Osteoblast (primary cell): ENCODE measurements at places on chromosomes 2 and 18. TPM values are rescaled to one million over a fixed set of nuclear protein-coding genes. Genes with fewer than 3 reads are reported as not detected.

DNA sequence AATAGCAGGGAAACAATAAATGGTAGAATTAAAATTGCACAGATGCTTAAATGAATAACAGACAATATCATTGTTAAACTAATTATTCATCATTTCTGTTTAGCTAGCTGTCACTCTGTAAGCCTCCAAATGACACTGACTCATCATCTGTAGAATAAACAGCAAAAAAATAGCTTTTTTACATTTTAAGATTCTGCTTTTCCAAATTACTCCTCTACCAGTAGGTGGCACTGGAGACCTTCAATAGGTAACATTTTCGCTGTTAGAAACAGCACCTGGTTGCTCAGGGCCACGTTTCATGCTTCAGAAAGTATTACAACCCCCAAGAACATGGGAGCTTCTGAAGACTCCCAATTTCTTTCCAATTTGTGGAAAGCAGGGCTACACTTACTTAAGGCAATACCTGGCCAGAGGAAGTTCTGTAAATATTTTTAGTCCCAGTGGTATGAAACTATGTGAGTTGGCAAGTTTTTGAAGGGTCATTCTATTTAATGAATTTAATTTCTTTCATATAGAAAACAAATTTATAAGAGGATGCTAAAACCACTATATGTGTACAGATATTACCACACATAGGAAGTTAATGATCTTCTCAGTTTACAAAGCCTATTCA lies 45.4 kb downstream of the TTN start:
- peaks cover 4% of the 10 kb centered on the region for H3K4me1 ChIP-seq
- no peak overlapping the region for H3K27ac ChIP-seq
- H3K36me3 ChIP-seq, result no peaks in the 10 kb centered on the region
- peaks cover 13% of the 10 kb centered on the region for H3K27me3 ChIP-seq

HRH4 gene
- under 0.01 TPM in 2 replicates for total RNA-seq

GRCh38 chr2:139684286-139684860 lies 904.2 kb upstream of the NXPH2 start:
- no peak overlapping the region for H3K27ac ChIP-seq
- no peak for DNase-seq
- no peaks in the 10 kb centered on the region for H3K4me1 ChIP-seq
- H3K36me3 ChIP-seq, result no peaks in the 10 kb centered on the region

DNA sequence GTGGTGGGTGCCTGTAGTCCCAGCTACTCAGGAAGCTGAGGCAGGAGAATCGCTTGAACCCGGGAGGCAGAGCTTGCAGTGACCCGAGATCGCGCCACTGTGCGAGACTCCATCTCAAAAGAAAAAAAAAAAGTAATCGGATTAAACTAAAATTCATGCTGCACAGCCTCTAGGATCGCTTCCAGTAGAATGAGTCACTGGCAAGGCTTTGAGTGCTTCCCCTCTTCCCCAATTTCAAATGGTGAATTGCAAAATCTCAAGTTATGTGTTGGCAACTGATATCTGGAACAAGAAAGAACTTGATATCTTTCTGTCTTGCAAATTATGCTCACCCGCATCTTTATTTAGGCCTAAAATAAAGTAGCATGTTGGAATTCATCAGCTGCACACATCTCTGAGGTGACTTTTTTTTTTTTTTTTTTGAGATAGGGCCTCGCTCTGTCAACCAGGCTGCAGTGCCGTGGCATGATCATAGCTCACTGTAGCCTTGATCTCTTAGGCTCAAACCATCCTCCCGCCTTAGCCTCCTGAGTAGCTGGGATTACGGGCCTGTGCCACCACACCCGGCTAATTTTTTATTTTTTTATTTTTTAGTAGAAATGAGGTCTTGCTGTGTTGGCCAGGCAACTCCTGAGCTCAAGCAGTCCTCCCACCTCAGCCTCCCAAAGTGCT lies 12.7 kb downstream of the TTC39C start:
- H3K4me3 ChIP-seq, result no peak overlapping the region
- H3K27me3 ChIP-seq, result no peaks in the 10 kb centered on the region
- no peak overlapping the region for H3K27ac ChIP-seq
- H3K4me1 ChIP-seq, result peaks cover 17% of the 10 kb centered on the region
- H3K36me3 ChIP-seq, result no peaks in the 10 kb centered on the region

- peak overlapping the region; percentile 99 for H3K27ac ChIP-seq
- peaks cover 23% of the 10 kb centered on the region for H3K4me1 ChIP-seq
- DNase-seq, result no peak
- H3K27me3 ChIP-seq, result no peaks in the 10 kb centered on the region
Observed at GRCh38 chr2:157172866-157173578, 84.5 kb upstream of the GALNT5 start.

- H3K4me1 ChIP-seq, result peaks cover 48% of the 10 kb centered on the region
- H3K4me3 ChIP-seq, result no peak overlapping the region
- H3K36me3 ChIP-seq, result no peaks in the 10 kb centered on the region
- DNase-seq, result no peak
- H3K27me3 ChIP-seq, result no peaks in the 10 kb centered on the region
Observed at GRCh38 chr2:42125841-42126594, 43.1 kb upstream of the EML4 start.

GRCh38 chr2:202786842-202787241 lies 84.7 kb downstream of the ICA1L start:
- no peaks in the 10 kb centered on the region for H3K4me1 ChIP-seq
- no peaks in the 10 kb centered on the region for H3K36me3 ChIP-seq
- H3K27me3 ChIP-seq, result no peaks in the 10 kb centered on the region
- no peak overlapping the region for H3K4me3 ChIP-seq

DNA sequence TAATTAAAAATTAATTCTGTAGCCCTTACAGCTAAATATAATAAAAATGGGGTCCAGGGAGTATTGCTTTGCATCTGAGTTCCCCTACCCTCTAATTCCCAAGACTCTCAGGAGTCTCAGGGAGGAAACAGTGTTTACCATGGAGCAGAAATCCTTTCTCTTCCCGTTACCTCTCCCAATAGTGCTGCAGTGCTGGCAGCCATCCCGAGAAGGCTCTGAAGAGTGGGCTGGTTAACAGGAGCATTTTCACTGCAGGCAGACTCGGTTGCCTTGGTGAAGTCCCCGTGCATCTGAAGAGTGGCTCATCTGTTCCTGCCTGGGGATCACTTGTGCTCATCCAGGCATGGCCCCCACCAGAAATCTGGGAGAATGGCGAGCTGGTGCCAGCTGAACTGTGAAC lies 41.8 kb upstream of the TMEM178A start:
- H3K36me3 ChIP-seq, result no peaks in the 10 kb centered on the region
- H3K27me3 ChIP-seq, result no peaks in the 10 kb centered on the region
- no peak overlapping the region for H3K27ac ChIP-seq
- no peak overlapping the region for H3K4me3 ChIP-seq
- peak; percentile 44 for DNase-seq

MC2R gene
- total RNA-seq, result not detected in 2 replicates

DNA sequence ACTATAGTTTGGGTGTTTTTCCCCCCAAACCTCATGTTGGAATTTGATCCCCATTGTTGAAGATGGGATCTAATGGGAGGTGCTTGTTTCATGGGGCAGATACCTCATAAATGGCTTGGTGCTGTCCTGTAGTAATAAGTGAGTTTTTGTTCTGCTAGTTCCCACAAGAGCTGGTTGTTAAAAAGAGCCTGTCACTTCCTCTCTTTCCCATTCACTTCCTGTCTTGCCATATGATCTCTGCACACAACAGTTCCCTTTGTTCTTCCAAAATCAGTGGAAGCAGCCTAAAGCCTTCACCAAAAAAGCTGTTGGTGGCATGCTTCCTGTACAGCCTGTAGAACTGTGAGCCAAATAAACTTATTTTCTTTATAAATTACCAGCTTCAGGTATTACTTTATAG lies 768.2 kb upstream of the VRK2 start:
- no peak overlapping the region for H3K4me3 ChIP-seq
- no peaks in the 10 kb centered on the region for H3K36me3 ChIP-seq
- no peaks in the 10 kb centered on the region for H3K4me1 ChIP-seq
- no peak for DNase-seq
- no peak overlapping the region for H3K27ac ChIP-seq

COL6A3 gene
- 4,017 and 4,247 TPM in 2 replicates for total RNA-seq
